ENCODE measurements at places on chromosomes 12 and 14. TPM values are rescaled to one million over a fixed set of nuclear protein-coding genes. Genes with fewer than 3 reads are reported as not detected.

Gene EFCAB11
- 13.0 TPM for total RNA-seq

Gene PCED1B
- 44.4 TPM for total RNA-seq

Gene PLEKHD1
- total RNA-seq: 0.04 TPM

Gene SPTB
- total RNA-seq: 1.5 TPM

All from A549 treated with CORT108297 at 1 μM for 4 hours (cell line).